ENCODE measurements at places on chromosomes 5 and 9.
A peak's percentile ranks its signal among the peaks of the same experiment; 100 is the strongest.

DNA sequence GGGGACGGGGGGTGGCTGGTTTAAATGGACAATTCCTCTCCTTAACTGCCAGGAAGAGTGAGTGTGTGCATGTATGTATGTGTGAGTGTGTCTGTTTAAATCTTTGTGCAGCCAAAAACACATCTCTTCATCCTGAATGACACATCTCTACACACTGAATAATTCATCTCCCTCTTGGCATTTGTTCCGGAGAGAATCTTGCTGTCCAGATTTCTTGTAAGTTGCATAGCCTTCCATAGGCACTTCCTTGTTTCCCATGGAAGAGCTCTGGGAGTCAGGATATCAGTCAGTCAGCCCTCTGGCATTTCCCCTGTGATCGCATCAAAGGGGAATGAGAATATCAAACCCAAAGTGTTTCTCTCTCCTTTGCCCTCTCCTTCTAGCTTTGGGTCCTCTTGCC lies 74.7 kb downstream of the WWC1 start:
- no peak for DNase-seq

DNA sequence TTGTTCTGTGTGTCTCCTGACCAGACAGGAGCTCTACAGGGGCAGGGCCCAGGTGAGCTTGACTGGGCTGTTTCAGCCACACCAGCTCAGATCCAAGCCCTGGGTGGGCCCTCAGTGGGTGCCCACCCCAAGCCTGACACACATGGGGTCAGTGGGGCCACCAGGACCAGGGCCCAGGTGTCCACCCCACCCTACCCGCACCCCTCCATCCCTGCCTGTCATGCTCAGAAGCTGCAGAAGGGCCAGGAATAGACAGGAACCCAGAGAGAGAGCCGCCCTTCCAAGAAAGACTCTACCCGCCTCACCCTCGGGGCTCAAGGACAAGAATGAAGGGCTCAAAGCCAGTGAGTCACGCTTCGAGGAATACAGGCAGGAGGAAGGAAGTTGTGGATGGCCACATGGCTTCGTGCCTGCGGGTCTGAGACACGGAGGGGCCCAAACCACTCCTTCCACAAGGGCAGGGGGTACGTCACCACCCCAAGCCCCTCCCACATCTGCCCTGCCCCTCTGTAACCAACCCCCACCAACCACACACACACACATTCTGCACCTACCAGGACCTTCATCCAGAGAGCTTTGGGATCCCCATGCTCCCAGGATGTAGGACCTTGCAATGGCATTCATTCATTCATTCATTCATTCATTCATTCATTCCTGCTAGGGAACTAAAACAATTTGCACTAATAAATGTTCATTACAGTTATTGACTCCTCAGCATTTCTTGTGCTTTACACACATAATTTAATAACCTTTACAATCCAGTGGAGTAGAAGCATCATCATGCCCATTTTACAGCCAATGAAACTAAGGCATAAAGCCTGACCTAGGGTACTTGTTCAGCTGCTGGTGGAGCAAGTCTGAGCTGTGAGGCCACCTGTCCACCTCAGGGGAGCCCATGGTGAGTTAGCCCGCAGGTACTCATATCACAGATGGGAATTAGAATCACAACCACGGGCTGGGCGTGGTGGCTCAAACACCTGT lies 55.9 kb upstream of the STXBP1 start:
- DNase-seq = peak; percentile 79

DNA sequence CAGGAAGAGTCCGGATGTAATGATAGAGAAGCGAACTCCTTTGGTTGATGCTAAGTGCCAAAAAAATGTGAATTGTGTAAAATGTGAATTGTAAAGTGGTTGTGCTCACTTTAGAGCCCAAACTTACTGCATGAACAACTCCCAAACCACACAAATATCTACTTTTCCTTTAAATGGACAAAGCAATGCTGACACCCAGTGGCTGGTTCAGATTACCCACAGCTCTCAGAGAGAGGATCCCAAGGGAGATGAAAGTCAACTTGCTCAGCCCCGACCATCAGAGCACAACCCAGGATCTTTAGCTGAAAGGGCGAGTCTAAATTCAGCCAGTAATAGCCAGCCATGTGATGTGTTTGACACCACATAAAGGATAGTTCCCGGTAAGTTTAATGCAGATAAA lies 133.7 kb downstream of the NMUR2 start:
- no peak for DNase-seq

GRCh38 chr5:95838556-95838955 lies 16.0 kb upstream of the GLRX start:
- DNase-seq = no peak

- no peak for DNase-seq
Measured at GRCh38 chr9:31103836-31104235, 1280.6 kb upstream of the ACO1 start.

DNA sequence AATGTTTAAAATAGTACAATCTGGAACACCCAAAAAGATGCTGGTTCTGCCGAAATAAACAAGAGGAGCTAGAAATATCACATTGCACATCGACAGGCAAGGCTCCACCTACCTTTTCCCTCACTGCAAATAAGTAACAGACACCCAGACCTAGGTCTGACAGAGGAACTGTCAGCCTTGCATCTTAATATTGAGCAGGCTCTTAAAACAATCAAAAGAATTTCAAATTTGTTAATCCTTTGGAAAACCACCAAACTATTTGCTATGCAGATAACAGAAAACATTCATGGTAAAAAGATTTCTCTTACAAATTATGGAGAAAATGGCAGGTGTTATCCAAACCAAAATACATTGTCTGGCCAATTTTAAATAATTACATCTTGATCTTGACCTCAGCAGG lies 71.3 kb downstream of the FRMD3 start:
- DNase-seq = no peak

DNA sequence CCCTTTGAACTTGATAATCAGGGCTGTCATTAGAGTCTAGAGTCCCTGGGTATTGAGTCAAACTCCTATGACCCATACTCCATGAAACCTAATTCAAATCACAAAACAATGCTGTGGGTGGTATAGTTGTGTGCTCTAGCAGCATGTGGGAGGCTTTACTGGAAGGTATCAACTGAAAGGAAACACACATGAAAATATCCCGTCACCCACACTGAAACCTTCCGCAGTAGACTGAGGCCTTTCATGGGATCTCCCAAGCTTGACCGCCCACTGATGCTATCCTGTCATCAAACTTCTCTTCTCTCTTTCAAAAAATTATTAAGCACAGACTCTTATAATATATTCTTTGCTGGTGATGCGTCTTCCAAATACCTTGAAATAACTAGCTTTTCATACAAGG lies 569.1 kb upstream of the MEF2C start:
- no peak for DNase-seq

DNA sequence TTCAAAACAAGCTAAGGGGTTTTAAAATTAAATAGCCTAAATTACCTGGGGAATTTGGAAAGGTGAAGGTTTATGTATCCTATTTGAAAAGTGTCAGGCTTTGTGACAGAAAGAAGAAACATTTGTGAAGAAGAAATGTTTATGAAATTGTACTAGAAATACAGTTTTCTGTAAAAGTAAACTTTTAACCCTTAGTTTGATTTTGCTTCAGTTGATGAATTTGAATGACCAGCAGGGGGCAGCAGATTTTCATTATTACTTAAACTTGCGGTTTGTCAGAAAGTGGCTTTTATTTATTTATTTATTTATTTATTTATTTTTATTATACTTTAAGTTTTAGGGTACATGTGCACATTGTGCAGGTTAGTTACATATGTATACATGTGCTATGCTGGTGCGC lies 58.1 kb downstream of the NNT start:
- peak; percentile 18 for DNase-seq

GRCh38 chr5:123855609-123856008 lies 343.6 kb downstream of the CSNK1G3 start:
- DNase-seq = no peak

GRCh38 chr9:214648-215493 lies at the start of gene DOCK8:
Gene DOCK8 (plus strand): TSS chr9:214865. CDS start chr9:214977, 112 bp downstream.
- DNase-seq = peak; percentile 71

DNA sequence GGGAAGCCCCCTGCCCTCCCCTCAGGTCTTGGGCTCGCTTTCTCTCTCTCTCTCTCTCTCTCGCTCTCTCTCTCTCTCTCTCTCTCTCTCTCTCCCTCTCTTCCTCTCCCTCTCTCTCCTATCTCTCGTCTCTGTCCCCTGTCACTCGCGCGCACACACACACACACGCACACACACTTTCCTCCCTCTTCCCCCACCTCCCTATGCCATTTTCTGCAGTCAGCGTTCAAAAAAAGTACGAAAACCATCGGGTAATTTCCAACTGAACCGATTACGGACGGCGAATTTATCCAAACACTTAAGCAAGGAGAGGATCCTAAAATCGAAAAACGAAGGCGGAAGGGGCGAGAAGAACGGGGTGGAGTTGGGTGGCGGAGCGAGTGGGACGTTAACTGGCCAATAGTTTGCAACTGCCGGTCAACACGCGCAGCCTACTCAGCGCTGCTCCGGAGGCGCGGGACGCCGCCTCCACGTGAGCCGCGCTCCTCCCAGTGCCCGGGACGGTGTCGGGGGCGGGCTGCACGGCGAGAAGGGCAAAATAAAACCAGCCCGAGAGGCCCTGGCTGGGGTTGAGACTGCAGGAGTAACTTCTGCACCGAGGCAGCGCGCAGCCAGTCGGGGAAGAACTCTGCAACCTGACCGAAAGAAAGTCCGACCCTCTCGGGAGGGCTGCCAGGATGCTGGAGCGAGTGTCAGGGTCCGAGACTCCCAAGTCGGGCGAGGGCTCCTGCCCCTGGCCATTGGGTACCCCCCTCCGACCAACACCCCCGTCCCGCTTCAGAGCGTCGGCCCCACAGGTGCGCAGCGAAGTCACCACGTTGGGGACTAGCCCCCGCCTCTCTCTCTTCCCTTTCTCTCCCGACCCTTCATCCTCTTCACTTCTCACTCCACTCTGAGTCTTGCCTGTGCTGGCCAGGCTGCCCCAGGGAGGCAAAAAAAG lies 24.9 kb upstream of the ELAVL2 start:
- no peak for DNase-seq

- DNase-seq = no peak
Measured at GRCh38 chr5:22852807-22853660, at the start of gene CDH12. Gene CDH12 (minus strand): TSS chr5:22853344.

- DNase-seq = no peak
Measured at GRCh38 chr9:74275872-74276508, 221.1 kb upstream of the RORB start.

DNA sequence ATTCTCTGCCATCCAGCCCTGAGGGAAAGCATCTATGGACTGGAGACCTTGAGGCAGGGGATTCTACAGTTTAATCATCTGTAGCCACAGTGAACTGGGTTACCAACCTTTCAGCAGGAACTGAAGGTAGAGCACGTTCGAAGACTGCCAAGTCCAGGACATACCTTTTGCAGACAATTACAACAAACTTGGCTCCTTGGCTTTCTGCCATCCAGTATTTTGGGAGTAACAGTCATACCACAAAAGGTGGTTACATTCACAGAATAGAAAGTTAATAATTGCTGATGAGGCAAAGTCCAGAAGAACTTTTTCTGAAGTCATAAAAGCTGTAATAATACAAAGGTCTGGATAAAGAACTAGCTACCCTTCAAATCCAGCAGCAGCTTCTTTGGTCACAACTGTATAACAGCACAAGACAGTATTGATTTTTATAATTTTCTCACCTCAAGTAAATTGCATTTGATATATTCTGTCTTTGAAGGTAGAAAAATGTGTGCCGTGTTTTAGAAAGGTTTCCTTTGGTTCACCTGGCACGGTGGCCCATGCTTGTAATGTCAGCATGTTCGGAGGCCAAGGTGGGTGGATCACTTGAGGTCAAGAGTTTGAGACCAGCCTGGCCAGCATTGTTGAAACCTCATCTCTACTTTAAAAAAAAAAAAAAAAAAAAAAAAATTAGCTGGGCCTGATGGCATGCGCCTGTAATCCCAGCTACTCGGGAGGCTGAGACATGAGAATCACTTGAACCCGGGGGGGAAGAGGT lies 236.6 kb downstream of the NR3C1 start:
- DNase-seq = peak; percentile 85

DNA sequence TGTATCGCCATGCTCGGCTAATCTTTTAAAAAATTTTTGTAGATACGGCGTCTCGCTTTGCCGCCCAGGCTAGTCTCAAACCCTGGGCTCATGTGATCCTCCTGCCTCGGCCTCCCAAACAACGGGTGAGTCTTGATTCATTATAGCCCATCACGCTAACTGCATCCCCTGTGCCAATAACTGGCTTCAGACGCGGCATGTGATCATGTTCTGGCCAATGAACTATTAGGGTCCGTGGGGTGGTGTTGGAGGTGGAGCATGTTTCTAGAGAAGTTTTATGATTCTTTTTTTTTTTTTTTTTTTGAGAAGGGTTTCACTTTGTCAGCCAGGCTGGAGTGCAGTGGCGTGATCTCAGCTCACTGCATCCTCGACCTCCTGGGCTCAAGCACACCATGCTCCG lies 51.0 kb downstream of the FGF18 start:
- no peak for DNase-seq

DNA sequence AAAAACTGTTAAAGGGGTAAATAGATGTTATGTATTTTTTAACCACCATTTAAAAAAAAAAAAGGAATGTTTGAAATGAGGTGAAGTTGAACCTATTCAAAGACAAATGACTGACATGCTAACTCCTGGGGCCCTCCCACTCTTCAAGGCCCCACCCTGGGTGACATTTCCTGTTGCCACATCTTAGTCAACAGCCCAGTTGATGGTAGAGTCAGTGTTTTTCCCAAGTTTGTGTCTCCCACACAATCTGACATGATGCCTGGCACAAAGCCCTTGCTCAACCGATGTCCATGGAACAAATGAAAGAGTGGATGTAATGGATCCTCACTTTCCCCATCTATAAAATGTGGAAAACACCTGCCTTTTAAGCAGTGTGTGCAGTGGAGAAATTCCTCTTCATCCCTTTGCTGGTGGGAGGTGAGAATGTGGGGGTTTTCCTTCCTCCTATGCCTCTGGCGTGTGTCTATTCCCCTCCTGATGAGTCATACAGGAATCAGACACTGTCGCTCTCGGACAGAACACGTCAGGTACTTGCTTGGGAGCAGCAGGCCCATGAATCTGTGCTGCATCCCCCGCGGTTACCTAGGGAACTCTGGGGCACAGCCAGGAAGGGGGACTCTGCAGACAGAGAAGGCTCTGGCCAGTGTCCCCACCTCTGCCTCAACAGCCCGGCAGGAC lies 13.7 kb upstream of the ADRA1B start:
- no peak for DNase-seq

DNA sequence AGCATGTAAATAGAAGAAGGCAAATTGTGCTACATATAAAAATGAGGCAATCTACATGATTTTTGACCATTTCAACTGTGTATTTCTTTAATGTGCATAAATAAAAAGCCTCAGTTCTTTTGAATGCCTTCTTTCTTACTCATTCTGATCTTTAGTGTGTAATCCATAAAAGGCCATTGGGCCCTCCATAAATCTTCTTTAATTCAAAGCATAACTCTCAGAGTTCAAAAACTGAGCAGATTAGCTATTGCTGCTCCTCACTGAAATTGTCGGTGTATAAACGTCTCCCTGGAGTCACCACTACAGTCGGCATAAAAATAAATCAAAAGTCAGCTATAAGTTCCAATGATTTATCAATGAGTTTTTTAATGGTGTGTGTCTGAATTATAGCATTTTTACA lies 45.3 kb upstream of the ADAMTSL1 start:
- no peak for DNase-seq

GRCh38 chr5:36365896-36366295 lies 64.2 kb upstream of the RANBP3L start:
- DNase-seq = no peak

- DNase-seq = no peak
Measured at GRCh38 chr9:129163753-129164152, 14.3 kb downstream of the IER5L start.

All from mucosa of gallbladder (tissue), 1 donor.